NB4 (cell line): ENCODE measurements at places on chromosomes 7 and 10.

DNA sequence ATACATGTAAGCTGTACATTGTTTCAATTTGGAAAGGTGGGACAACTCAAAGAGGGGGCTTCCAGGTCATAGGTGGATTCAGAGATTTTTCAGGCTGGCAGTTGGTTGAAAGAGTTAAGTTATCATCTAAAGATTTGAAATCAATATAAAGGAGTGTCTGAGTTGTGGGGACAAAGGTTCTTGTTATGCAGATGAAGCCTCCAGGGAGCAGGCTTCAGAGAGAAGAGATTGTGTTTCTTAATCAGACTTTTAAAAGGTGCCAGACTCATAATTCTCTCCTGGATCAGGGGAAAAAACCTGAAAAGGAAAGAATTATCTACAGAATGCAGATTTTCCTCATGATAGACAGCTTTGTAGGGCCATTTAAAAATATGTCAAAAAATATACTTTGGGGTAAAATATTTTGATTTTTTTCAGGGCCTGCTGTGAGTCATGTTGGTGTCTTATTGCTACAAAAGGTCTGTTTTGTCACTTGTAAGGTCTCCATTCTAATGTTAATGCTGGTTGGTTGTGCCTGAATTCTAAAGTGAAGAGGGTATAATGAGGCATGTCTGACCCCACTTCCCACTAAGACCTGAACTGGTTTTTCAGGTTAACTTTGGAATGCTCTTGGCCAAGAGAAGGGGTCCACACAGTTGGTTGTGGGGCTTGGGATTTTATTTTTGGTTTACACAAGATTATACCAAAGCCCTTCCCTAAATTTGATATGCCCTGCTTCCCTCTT lies 52.7 kb upstream of the PRSS1 start:
- DNase-seq = no peak

DNA sequence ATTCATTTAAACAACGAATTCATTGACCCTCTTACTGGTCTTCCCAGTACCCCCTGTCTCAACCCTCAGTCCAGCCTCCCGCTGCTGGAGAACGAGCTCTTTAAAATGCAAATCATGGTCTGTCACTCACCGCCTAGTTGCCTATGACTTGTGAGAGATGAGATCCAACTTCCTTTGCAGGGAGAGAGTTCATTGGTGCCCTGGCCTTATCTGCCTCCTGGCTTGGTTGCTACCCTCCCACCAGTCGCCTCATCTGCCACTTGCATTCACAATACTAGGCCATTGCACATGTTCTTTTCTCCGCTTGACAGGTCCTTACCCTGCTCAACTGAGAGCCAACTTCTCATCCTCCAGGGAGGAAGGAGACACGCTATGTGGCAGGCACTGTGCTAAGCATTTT lies 54.0 kb upstream of the MXI1 start:
- DNase-seq = no peak

DNA sequence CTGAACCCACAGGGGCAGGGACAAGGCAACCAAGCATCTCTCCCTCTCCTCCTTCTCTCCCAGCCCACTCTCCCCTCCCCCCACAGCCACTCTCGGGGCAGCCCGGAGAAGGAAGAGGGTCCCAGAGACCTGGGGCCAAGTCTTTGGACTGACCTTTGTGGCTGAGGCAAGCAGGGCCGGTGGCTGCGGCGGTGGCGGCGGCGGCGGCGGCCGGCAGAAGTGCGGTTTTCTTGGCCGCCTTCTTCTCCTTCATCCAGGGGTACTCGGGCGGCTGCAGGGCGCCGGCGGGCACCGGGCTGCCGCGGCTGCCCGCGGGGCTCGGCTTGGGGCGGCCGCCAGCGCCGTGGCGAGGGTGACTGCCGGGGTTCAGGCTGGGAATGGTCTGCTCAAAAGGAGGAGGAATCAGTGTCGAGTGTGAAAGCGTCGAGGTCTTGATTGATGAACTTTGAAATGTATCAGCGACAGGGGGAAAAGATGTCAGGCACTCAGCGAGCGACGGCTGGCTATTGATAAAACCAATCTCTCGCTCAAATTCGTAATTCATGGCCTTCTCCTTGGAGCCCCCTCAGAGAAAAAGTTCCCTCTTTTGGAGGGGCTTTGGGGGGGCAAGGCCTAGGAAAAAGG lies 414 bp downstream of the HOXA2 start:
- peak; percentile 46 for DNase-seq

GRCh38 chr7:50356212-50356944 lies 51.9 kb downstream of the IKZF1 start:
- DNase-seq = peak; percentile 99

- DNase-seq = no peak
Measured at GRCh38 chr7:89002981-89003956, 207.7 kb upstream of the TEX47 start.

DNA sequence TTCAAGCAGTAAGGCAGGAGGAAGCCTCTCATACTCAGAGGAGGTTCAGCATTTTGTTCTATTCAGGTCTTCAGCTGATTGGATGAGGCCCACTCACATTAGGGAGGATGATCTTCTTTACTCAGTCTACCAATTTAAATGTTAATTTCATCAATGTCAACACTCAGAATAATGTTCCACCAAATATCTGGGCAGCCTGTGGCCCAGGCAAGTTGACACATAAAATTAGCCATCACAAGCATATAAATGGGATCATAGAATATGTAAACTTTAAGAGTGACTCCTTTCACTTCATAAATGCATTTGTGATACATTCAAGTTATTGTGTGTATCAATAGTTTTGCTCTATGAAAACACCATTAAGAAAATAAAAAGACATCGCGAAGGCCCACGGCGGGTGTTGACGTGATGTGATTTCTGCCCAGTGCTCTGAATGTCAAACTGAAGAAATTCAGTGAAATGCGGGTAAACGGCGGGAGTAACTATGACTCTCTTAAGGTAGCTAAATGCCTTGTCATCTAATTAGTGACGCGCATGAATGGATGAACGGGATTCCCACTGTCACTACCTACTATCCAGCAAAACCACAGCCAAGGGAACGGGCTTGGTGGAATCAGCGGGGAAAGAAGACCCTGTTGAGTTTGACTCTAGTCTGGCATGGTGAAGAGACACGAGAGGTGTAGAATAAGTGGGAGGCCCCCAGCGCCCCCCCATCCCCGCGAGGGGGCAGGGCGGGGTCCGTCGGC lies 536.1 kb upstream of the AUTS2 start:
- DNase-seq = no peak

DNA sequence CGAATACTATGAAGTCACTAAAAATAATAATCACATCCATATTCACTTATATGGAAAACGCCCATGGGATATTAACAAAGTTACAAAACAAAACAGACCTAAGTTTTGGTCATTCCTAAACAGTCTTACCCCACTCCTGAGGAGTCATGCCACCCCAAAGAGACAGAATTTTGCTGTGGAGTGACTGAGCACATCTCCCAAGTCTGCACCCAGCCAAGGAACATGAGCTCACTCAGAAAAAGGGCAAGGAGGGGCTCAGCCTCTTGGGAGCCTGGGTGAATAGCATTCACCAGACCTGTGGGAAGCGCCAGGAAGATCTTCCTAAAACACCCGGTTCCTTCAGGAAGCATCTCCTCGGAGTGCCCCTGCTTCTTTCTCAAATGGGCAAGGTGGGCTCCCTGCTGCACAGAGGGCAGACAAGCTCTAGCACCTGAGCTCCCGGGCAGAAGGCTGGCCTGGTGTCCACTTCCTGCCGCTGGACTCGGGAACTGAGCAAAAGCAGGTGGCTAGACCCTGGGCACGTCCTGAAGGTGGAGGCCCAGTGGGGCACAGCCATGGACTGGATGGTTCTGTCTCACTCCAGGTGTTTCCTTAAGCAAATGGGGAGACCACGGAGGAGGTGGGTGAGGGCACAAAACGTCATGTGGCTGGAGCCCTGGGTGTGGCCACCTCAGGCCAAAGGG lies 31.0 kb downstream of the TNS3 start:
- DNase-seq = no peak

DNA sequence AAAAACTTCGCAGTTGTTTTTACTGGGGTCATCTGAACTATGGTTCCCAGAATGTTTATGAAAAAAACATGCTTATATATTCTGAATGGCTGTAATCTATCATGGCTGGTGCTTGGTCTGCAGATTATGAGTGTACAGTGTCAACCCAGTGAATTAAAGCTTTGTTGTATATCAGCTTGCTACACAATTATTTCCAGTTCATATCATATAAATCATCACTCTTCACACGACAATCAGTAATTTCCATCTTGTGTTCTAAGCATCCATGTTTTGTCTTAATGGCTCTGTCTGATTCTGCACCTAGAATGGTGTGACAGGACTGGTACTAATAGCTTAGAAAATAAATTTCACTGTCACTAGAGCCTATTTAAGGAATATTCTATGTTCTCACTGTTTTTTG lies 83.6 kb downstream of the CABCOCO1 start:
- no peak for DNase-seq

DNA sequence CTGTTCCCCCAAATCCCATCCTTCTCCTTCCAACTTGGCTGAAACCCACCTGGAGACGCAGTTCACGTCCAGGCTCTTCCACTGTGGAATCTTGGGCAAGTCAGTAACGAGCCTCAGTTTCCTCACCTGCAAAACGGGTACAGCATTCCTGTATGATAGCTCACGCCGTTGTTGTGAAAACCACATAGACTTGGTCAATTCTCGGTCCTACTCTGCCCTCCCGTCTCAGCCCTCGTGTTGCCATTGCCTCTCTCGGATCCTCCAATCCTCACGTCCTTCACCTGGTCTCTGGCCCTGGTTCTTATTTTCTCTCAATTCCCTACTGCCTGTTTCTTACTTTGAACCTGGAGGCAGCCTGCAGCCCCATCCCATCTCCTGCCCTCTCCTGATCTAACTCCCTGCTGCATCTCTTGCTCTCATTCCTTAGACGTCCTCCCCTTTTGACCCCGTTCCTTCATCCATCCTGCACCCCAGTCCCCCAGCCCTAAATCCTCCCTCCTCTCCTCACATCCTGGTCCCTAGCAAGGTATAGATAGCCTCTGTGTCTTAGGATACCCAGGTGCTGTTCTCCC lies 2.0 kb upstream of the MUC12 start:
- DNase-seq = peak; percentile 43

DNA sequence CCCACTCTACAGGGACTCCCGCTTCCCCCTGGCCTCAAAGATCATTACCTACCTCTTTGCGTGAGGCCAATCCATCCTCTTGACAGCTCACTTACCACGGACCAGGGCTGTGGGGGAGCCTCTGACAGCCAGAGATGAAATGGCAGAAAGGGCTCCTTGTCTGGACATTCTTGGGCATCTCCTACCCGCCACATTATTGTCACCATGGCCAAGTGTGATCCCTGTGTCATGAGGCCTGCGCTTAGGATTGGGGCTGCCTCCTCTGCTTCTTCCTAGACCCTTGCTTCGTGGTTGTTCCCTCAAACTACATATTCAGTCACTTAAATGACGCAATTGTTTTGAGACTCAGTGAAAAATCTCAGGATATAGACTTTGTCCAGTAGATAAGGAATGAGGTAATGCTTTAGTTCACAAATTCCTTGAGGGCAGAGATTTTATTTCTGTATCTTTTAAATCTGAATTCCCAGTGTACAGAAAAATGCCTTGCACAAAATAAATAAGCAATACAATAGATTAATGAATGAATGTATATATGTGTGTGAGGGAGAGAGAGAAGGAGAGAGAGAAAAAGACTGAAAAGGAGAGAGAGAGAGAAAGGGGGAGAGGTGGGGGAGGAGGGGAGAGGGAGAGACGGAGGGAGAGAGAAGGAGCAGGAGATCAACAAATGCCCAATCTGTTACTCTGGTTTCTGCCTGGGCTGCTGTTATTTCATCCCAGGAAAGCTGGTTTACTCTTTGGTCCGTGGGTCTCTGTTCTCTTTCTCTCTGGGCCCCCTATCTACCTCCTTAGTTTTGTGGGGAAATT lies 159.0 kb downstream of the PLXNA4 start:
- no peak for DNase-seq
